Natural killer cell (primary cell): ENCODE measurements at places on chromosomes 2 and 18. TPM values are rescaled to one million over a fixed set of nuclear protein-coding genes. Genes with fewer than 3 reads are reported as not detected.
A peak's percentile ranks its signal among the peaks of the same experiment; 100 is the strongest.

Gene MDH1B
- not detected for total RNA-seq

Gene IL1F10
- total RNA-seq = not detected

Gene NCKAP5
- 0.12 TPM for total RNA-seq

Gene SLC16A14
- 0.52 TPM for total RNA-seq

Gene SLC5A7
- total RNA-seq = not detected

GRCh38 chr2:201406077-201406662, 45.1 kb downstream of the TRAK2 start:
- no peak for DNase-seq

GRCh38 chr18:49041435-49042245, 90.9 kb upstream of the SMAD7 start:
- peak; percentile 71 for DNase-seq

DNA sequence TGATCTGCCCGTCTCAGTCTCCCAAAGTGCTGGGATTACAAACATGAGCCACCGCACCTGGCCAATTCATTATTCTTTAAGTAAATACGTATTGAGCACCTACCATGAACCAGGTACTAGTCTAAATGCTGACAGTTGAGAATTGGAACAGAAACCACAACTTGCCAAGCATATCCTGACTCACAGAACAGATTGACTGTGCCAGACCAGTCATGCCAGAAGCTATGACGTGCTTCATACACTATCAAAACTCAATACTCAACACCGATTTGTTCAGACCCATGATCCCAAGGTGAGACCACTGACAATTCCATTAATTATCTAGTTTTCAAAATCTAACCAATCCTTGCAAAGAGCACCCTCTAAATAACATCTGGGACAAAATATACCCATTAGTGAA, 148.6 kb downstream of the B3GNT2 start:
- no peak for DNase-seq

DNA sequence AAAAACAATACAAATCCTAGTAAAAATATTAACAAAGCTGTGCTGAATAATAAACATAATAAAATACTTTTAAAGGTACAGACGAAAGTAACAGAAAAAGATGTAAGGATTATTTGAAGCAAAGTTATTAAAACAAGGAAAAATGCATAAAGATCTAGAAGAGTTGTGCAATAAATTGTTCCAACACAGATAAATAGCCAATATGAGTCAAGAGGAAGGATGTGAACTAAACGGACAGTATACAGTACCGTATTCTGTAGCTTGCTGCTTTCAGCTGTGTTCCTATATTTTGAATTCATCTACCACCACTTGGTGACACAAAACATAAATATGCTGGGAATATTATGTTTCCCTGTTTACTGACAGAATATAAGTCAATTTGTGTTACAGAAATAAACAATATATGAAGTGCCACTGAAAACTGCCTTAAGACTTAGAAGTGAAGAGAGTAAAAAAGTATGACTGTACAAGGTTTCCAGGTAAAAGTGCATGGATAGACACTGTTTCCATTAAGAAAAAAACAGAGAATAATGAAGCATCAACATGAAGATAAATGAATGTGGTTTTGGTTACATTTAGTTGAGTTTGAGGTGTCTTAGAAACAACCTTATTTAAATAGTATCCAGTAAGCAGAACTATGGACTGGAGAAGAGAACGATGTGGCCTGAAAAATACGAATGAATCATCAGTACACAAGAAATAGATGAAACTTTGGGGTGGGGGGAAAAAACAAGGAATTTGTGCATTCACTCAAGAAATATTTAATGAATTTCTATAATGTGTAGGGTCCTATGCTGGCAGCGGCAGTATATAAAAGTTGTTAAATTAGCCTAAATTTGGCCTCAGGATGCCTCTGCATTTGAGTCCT, 13.1 kb downstream of the PPP3R1 start:
- no peak for DNase-seq

DNA sequence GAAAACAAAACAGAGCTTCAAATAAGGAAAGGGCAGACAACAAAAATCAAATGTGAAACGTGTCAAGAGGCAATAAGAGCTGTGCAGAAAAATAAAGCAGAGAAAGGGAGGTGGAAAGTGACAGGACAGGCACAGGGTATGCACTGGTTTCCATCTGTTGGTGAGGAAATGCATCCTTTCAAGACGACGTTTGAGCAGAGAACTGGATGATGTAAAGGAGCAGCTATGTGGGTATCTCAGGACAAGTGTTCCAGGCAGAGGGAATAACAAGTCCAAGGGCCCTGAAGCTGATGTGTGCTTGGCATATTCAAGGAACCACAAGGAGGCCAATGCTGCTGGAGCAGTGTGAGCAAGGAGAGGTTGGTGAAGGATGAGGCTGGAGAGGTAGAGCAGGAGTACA, 168.9 kb upstream of the SERPINE2 start:
- no peak for DNase-seq

- peak; percentile 41 for DNase-seq
These were observed 121.0 kb upstream of the XPO1 start for GRCh38 chr2:61658841-61659780.

GRCh38 chr2:161136696-161137324, 23.4 kb upstream of the TANK start:
- no peak for DNase-seq

- no peak for DNase-seq
These were observed 70.0 kb downstream of the SCG2 start for GRCh38 chr2:223532161-223532560.

DNA sequence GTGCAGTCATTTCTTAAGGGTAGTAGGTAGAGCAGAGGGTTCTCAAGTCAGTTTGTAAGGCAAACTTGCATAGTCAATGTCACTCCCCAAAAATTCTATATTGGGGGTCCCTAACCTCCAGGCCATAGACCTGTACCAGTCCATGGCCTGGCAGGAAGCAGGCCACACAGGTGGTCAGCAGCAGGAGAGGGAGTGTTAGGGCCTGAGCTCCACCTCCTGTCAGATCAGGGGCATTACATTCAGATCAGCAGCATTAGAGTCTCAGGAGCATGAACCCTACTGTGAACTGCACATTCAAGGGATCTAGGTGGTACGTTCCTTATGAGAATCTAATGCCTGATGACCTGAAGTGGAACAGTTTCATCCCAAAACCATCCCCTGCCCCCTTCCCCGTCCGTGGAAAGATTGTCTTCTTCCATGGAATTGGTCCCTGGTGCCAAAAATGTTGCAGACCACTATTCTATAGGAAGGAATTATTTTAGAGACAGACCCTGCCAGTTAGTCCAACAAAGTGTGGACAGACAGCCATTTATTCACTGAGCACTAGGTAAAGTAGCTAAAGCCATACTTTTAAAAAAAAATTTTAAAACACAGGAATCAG, 6.7 kb downstream of the COA5 start:
- DNase-seq = no peak

- DNase-seq = no peak
These were observed 11.4 kb downstream of the RAB31 start for GRCh38 chr18:9719421-9719981.
